Nasal cavity respiratory epithelium epithelial cell of viscerocranial mucosa (primary cell): ENCODE measurements at places on chromosomes 11 and 22. TPM values are rescaled to one million over a fixed set of nuclear protein-coding genes. Genes with fewer than 3 reads are reported as not detected.

IL17REL gene
- not detected in 2 replicates for total RNA-seq

TRPM5 gene
- total RNA-seq, result not detected in 2 replicates

DEFB131B gene
- not detected in 2 replicates for total RNA-seq

DESI1 gene
- total RNA-seq, result 15.4 and 31.9 TPM in 2 replicates

IL18BP gene
- total RNA-seq, result 0.68 and 3.2 TPM in 2 replicates

GVQW3 gene
- under 0.01 and 0.57 TPM in 2 replicates for total RNA-seq

OR52B6 gene
- not detected in 2 replicates for total RNA-seq

PGA3 gene
- not detected in 2 replicates for total RNA-seq

SMPD1 gene
- 2.7 and 4.9 TPM in 2 replicates for total RNA-seq

SLC37A2 gene
- total RNA-seq, result 26.7 and 39.7 TPM in 2 replicates

MAPK1 gene
- 38.3 and 58.8 TPM in 2 replicates for total RNA-seq

MS4A3 gene
- not detected in 2 replicates for total RNA-seq

OR5P2 gene
- under 0.01 and 3.0 TPM in 2 replicates for total RNA-seq

GPR83 gene
- under 0.01 and 0.07 TPM in 2 replicates for total RNA-seq

MYO7A gene
- total RNA-seq, result 0.07 and 0.34 TPM in 2 replicates

OR51A2 gene
- not detected in 2 replicates for total RNA-seq

ISX gene
- total RNA-seq, result not detected in 2 replicates

SCO2 gene
- 2.1 and 3.8 TPM in 2 replicates for total RNA-seq

FADS3 gene
- total RNA-seq, result 33.5 and 41.6 TPM in 2 replicates

P2RX3 gene
- not detected in 2 replicates for total RNA-seq

UBQLN3 gene
- not detected in 2 replicates for total RNA-seq

RFPL3 gene
- total RNA-seq, result not detected in 2 replicates

HOATZ gene
- total RNA-seq, result not detected in 2 replicates

ANO9 gene
- total RNA-seq, result 4.4 and 15.9 TPM in 2 replicates

CTSF gene
- 1.4 and 14.9 TPM in 2 replicates for total RNA-seq

FIBIN gene
- 16.7 and 24.2 TPM in 2 replicates for total RNA-seq

TBX10 gene
- not detected in 2 replicates for total RNA-seq

PANX3 gene
- total RNA-seq, result not detected in 2 replicates

KCNJ4 gene
- not detected in 2 replicates for total RNA-seq

P2RY6 gene
- total RNA-seq, result 0.64 TPM in 1 of 2 replicates, not detected in the other

OR51B4 gene
- total RNA-seq, result not detected in 2 replicates

CDCA5 gene
- total RNA-seq, result under 0.01 and 0.14 TPM in 2 replicates

KIAA1671 gene
- total RNA-seq, result 20.2 and 52.9 TPM in 2 replicates

NRGN gene
- not detected in 2 replicates for total RNA-seq

DEFB108B gene
- total RNA-seq, result not detected in 2 replicates

ST14 gene
- total RNA-seq, result 65.6 and 189 TPM in 2 replicates

OR52A1 gene
- not detected in 2 replicates for total RNA-seq

MIOX gene
- 0.14 TPM in 1 of 2 replicates, not detected in the other for total RNA-seq

OR52N4 gene
- total RNA-seq, result not detected in 2 replicates

MYRF gene
- total RNA-seq, result under 0.01 and 0.93 TPM in 2 replicates

UPK3A gene
- total RNA-seq, result not detected in 2 replicates

CELSR1 gene
- total RNA-seq, result 52.3 and 303 TPM in 2 replicates

MIAT gene
- 0.34 and 0.57 TPM in 2 replicates for total RNA-seq

TRIM66 gene
- total RNA-seq, result 7.9 and 9.0 TPM in 2 replicates

KRTAP5-10 gene
- not detected in 2 replicates for total RNA-seq

OR8B8 gene
- not detected in 2 replicates for total RNA-seq

CD3E gene
- total RNA-seq, result 0.07 TPM in 1 of 2 replicates, not detected in the other

CD3D gene
- not detected in 2 replicates for total RNA-seq

ASPHD2 gene
- 2.7 and 3.4 TPM in 2 replicates for total RNA-seq

HEPN1 gene
- total RNA-seq, result not detected in 2 replicates
